ENCODE measurements at places on chromosomes 1 and 21. TPM values are rescaled to one million over a fixed set of nuclear protein-coding genes. Genes with fewer than 3 reads are reported as not detected.

The IVL gene
- not detected for total RNA-seq

The FCGR3A gene
- total RNA-seq: 848 TPM

The LRRC8C gene
- 7.6 TPM for total RNA-seq

The PSEN2 gene
- total RNA-seq: 14.9 TPM

DNA sequence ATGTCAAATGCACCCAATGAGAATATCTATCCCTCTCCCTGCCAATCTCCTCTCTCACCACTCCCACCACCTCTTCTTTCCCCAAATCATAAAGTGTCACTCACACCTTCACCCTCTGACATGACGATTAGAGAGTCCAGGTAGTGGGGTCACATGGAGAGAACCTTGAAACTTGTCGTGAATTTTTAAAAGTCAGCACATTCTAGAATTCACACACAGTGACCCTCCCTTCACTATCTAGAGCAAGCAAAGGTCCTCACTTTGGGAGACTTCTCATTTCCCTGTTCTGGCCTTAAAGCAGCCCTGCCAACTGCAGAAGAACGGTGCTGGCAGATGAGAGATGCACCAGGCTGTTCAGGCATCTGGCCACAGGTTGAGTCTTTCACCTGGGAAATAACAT lies 61.9 kb downstream of the CD34 start:
- H3K27me3 ChIP-seq: no peaks in the 10 kb centered on the region
- H3K36me3 ChIP-seq: peaks cover 10% of the 10 kb centered on the region
- no peak overlapping the region for H3K4me3 ChIP-seq
- H3K27ac ChIP-seq: no peak overlapping the region
- peaks cover 58% of the 10 kb centered on the region for H3K4me1 ChIP-seq

DNA sequence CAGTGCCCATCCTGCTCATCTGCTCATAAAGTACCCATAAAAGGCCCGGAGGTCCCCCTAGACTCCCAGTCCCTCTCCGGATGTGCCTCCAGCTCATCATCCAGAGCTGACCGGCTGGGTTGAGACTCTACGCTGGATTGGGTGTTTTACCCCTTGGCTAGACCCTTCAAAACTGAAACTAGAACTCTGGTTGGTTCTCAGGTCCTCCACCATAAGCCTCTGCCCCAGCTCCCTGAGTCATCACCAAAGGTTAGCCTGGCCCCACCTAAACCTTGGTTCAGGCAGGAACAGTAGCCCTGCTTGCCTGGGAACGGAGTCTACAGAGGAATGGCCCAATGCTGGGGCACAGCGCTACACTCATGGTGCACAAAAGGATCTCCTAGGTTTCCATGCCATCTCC lies 75.1 kb downstream of the TLR5 start:
- H3K4me1 ChIP-seq: no peaks in the 10 kb centered on the region
- no peaks in the 10 kb centered on the region for H3K27me3 ChIP-seq
- no peak overlapping the region for H3K4me3 ChIP-seq
- H3K36me3 ChIP-seq: no peaks in the 10 kb centered on the region

DNA sequence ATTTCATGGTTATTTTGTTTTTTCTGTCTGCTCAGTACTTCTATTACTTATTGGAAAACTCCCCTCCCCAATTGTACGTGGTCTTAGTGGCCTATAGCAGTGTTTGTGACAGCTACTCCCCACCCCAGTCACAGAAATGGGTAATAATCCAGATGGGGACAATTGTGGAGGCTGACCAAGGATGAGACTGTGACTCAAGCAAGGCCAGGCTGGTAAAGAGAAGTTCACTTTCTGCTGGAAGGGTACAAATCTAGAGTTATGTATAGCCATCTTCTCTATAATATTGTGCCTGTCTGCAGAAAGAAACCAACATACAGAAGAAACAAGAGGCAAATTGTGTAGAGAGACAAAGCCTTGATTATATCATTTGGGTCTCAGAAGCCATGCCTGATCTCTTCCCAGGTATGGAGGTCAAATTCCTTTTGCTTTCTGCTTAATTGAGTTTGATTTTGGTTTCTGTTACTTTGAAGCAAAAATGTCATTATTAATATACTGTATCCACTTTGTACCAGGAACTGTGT lies 270.4 kb downstream of the HLX start:
- no peak overlapping the region for H3K4me3 ChIP-seq
- no peak for DNase-seq
- no peaks in the 10 kb centered on the region for H3K36me3 ChIP-seq
- no peaks in the 10 kb centered on the region for H3K4me1 ChIP-seq
- H3K27me3 ChIP-seq: no peaks in the 10 kb centered on the region

DNA sequence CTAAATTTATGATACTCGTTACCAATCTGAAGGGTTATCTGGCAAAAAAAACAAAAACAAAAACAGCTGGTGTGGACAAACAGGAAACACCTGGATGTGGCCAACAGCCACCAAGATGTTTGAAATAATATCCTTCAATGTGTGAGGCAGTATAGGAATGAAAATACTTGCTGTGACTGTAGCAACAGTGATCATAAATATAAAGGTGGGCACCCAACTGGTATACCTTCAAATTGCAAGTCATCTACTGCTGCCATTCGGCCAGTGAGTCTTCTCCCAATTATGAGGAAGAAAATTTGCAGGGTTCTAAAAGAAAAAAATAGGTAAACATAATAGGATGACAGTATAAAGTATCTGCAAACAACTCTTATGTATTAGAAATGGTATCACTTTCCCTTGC lies 916 bp downstream of the YIPF1 start:
- peaks cover 13% of the 10 kb centered on the region for H3K4me1 ChIP-seq
- H3K36me3 ChIP-seq: peaks cover 2% of the 10 kb centered on the region
- H3K4me3 ChIP-seq: no peak overlapping the region
- DNase-seq: no peak
- no peaks in the 10 kb centered on the region for H3K27me3 ChIP-seq
- no peak overlapping the region for H3K27ac ChIP-seq

DNA sequence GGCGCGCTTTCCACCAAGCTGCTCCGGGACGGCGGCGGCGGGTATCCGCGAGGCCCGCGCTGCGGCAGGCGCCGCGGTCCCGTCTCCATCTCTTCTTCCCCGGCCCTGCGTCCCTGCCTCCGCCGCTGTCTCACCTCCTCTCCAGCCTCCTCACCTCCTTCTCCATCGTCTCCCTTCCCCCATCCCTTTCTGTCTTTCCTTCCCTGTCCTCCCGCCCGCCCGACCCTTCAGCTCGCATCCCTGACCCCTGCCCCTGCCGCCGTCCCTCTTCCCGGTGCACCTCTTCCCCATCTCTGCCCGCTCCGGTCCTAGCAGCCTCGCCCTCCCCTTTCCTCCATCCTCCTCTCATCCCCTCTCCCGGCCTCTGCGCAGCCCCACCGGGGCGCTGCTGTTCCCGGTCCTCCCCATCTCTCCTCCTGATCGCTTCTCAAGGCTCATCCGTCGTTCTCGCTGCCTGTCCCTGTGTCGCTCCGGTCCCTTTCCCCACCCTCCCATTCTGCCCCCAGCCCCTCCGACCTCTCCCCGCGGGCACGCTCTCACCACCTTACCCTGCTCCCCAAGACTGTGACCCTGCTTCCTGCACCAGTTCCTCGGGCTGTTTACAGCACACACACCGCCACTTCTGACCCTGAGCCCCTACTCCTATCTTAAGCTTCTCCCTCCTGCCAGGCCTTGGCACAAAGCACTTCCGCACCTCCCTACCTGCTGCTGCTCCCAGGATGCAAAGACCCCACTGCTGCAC lies 760 bp upstream of the NPHP4 start:
- peaks cover 13% of the 10 kb centered on the region for H3K36me3 ChIP-seq
- H3K4me1 ChIP-seq: peaks cover 39% of the 10 kb centered on the region
- peak overlapping the region; percentile 20 for H3K27ac ChIP-seq
- no peak for DNase-seq
- no peaks in the 10 kb centered on the region for H3K27me3 ChIP-seq

GRCh38 chr1:209219791-209220524 lies 363.6 kb upstream of the CAMK1G start:
- DNase-seq: no peak
- no peaks in the 10 kb centered on the region for H3K4me1 ChIP-seq
- no peaks in the 10 kb centered on the region for H3K27me3 ChIP-seq
- H3K4me3 ChIP-seq: no peak overlapping the region
- H3K36me3 ChIP-seq: no peaks in the 10 kb centered on the region
- no peak overlapping the region for H3K27ac ChIP-seq

DNA sequence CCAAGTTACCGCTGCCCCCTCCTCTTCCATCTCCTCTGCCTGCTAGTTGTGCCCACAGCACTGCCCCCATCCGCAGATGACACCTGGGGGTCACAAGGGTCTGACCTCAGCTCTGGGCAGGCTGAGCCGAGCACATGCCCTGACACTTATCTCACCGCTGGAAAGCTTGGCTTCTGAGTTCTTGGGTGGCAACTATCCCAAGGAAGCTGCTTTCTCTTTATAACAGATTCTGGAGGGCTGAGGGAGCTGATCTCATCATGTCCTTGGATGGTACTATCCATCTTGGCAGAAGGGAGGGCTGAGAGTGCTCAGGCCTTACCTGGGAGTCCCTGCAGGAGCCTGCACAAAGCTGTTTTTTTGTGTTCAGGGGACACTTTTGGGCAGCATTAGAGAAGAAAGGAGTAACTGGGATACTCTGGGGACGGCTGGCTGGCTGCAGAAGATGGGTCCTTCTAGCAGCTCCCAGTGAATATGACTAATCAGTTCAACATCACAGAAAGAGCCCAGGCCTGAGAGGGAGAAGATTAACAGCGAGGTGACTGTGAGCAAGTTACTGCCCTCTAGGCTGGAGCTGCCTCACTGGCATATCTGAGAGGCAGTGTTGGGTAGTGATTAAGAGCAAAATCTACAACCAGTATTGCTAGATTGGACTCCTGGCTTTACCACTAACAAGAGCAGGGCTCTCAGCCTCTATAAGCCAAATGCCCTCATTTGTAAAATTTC lies 71.6 kb downstream of the PLXNA2 start:
- DNase-seq: no peak
- H3K36me3 ChIP-seq: no peaks in the 10 kb centered on the region
- no peaks in the 10 kb centered on the region for H3K27me3 ChIP-seq
- no peaks in the 10 kb centered on the region for H3K4me1 ChIP-seq
- no peak overlapping the region for H3K4me3 ChIP-seq
- no peak overlapping the region for H3K27ac ChIP-seq

GRCh38 chr1:204286831-204287421 lies 72.8 kb downstream of the PLEKHA6 start:
- H3K36me3 ChIP-seq: no peaks in the 10 kb centered on the region
- peaks cover 28% of the 10 kb centered on the region for H3K4me1 ChIP-seq
- H3K27ac ChIP-seq: peak overlapping the region; percentile 67
- DNase-seq: peak; percentile 28

- no peak overlapping the region for H3K27ac ChIP-seq
- no peaks in the 10 kb centered on the region for H3K4me1 ChIP-seq
- H3K4me3 ChIP-seq: no peak overlapping the region
- H3K27me3 ChIP-seq: no peaks in the 10 kb centered on the region
- H3K36me3 ChIP-seq: no peaks in the 10 kb centered on the region
- no peak for DNase-seq
Observed at GRCh38 chr1:110091381-110091780, 20.9 kb upstream of the UBL4B start.

DNA sequence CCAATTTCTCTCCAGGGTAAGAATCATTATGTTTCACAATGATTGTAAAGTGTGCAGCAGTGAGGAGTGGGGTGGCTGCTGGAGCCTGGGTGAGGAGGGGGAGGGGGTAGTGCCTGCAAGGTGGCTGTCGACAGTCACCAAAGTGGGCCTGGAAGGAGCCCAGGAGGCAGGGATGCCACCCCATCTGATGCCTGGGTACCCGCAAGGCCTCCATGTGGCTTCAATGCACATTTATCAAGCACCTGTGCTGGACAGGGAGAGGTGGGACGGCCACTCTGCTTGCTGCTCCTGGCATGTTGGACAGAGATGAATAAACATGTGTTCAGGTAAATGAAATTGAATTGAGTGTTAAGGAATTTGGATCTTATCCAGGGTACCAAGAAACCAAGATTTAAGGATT lies 78.8 kb upstream of the DISP3 start:
- no peaks in the 10 kb centered on the region for H3K27me3 ChIP-seq
- no peak overlapping the region for H3K4me3 ChIP-seq
- H3K27ac ChIP-seq: no peak overlapping the region
- H3K4me1 ChIP-seq: no peaks in the 10 kb centered on the region
- DNase-seq: no peak
- no peaks in the 10 kb centered on the region for H3K36me3 ChIP-seq

DNA sequence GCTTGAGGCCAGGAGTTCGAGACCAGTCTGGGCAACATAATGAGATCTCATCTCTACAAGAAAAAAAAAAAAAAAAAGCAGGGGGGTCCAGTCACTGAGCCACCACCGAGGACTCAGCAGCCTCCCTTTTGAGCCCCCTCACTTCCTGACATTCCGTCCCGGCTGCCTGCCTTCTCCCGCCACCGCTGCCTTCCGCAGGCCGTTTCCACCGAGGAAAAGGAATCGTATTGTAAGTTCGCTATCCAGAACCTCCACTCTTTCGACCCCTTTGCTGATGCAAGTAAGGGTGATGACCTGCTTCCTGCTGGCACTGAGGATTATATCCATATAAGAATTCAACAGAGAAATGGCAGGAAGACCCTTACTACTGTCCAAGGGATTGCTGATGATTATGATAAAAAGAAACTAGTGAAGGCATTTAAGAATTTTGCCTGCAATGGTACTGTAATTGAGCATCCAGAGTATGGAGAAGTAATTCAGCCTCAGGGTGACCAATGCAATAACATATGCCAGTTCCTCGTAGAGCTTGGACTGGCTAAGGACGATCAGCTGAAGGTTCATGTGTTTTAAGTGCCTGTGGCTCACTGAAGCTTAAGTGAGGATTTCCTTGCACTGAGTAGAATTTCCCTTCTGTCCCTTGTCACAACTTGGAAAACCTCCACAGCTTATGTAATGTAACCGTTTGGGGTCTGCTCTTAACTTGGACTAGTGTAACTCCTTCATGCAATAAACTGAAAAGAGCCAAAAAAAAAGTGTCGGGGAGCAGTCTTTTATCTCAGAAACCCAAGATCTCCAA lies 55.6 kb downstream of the GLUL start:
- H3K27me3 ChIP-seq: no peaks in the 10 kb centered on the region
- no peak overlapping the region for H3K4me3 ChIP-seq
- H3K27ac ChIP-seq: no peak overlapping the region

- no peak for DNase-seq
- no peaks in the 10 kb centered on the region for H3K27me3 ChIP-seq
- peak overlapping the region; percentile 89 for H3K4me3 ChIP-seq
- H3K27ac ChIP-seq: peak overlapping the region; percentile 81
- H3K4me1 ChIP-seq: peaks cover 12% of the 10 kb centered on the region
Observed at GRCh38 chr1:180501865-180502360, 464 bp downstream of the ACBD6 start.

- no peaks in the 10 kb centered on the region for H3K4me1 ChIP-seq
- no peak overlapping the region for H3K4me3 ChIP-seq
- DNase-seq: no peak
- no peak overlapping the region for H3K27ac ChIP-seq
Observed at GRCh38 chr1:239795304-239795703, 296.4 kb upstream of the FMN2 start.

GRCh38 chr1:32073299-32074229 lies 825 bp downstream of the TMEM39B start:
- H3K27me3 ChIP-seq: no peaks in the 10 kb centered on the region
- H3K36me3 ChIP-seq: peaks cover 23% of the 10 kb centered on the region
- peak; percentile 20 for DNase-seq
- H3K4me1 ChIP-seq: peaks cover 23% of the 10 kb centered on the region
- H3K4me3 ChIP-seq: peak overlapping the region; percentile 90

GRCh38 chr1:231155808-231156207 lies 6.0 kb upstream of the TRIM67 start:
- no peak for DNase-seq
- H3K27me3 ChIP-seq: peaks cover 8% of the 10 kb centered on the region
- no peak overlapping the region for H3K4me3 ChIP-seq
- H3K27ac ChIP-seq: no peak overlapping the region

Measured in natural killer cell (primary cell).